ENCODE measurements at places on chromosomes 4 and X. TPM values are rescaled to one million over a fixed set of nuclear protein-coding genes. Genes with fewer than 3 reads are reported as not detected.
A peak's percentile ranks its signal among the peaks of the same experiment; 100 is the strongest.

DNA sequence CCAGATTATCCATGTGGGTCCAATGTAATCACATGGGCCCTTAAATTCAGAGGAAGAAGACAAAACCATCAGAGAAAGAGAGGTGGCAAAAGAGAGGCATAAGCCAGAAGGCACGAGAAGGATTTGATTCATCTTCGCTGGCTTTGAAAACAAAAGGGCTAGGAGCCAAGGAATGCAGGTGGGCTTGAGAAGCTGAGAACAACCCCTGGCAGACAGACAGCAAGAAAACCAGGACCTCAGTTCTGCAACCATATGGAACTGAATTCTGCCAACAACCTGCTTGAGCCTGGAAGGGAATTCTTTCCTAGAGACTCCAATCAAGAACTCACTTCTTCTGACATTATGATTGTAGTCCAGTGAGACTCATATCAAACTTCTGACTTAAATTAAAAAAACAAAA, 1531.8 kb downstream of the PCDH7 start:
- H3K27me3 ChIP-seq: no peaks in the 10 kb centered on the region
- H3K4me3 ChIP-seq: no peak overlapping the region
- DNase-seq: no peak
- no peak overlapping the region for H3K27ac ChIP-seq
- H3K4me1 ChIP-seq: no peaks in the 10 kb centered on the region

DNA sequence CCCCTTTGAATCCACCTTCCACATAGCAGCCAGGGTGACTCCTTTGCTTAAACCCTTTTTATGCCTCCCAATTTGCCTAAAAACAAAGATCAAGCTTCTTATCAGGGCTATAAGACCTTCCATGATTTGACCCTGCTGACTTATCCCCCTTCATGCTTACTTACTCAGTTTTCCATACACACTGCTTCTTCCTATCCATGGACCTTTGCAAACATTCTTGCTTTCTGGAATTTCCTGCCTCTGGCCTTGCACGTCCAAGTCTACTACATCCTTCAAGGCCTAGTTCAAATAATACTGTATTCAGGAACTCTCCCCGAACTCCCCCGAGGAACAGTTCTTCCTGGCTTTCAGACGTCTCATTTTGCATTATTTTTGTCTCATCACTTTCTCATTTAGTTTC, 31.8 kb downstream of the RAP2C start:
- H3K27me3 ChIP-seq: no peaks in the 10 kb centered on the region
- no peaks in the 10 kb centered on the region for H3K4me1 ChIP-seq
- no peak overlapping the region for H3K4me3 ChIP-seq
- DNase-seq: no peak
- H3K36me3 ChIP-seq: no peaks in the 10 kb centered on the region

DNA sequence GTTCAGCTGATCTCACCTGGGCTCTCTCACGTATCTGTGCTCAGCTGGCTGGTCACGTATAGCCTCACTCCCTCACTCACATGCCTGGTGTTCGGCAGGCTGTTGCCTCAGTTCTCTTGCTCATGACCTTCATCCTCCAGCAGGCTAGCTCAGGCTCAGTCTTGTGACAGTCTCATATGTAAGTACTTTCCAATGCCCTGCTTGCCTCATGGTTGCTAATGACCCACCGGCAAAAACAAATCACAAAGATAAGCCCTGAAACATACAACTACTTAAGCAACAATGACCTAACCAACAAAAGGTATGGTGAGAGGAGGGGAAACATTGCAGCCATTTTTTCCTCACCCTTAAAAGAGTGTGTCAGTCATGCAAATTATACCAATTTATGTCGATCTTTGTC, 25.0 kb downstream of the MEPE start:
- H3K27ac ChIP-seq: no peak overlapping the region
- no peak overlapping the region for H3K4me3 ChIP-seq
- no peaks in the 10 kb centered on the region for H3K4me1 ChIP-seq
- no peak for DNase-seq
- no peaks in the 10 kb centered on the region for H3K36me3 ChIP-seq
- H3K27me3 ChIP-seq: no peaks in the 10 kb centered on the region

GRCh38 chr4:176150356-176150682, 45.1 kb downstream of the SPATA4 start:
- no peaks in the 10 kb centered on the region for H3K27me3 ChIP-seq
- DNase-seq: no peak
- H3K36me3 ChIP-seq: no peaks in the 10 kb centered on the region
- H3K4me3 ChIP-seq: no peak overlapping the region

- H3K27me3 ChIP-seq: no peaks in the 10 kb centered on the region
- H3K4me1 ChIP-seq: no peaks in the 10 kb centered on the region
- no peak overlapping the region for H3K27ac ChIP-seq
- no peak for DNase-seq
- H3K4me3 ChIP-seq: no peak overlapping the region
These were observed 936.3 kb downstream of the CENPC start for GRCh38 chr4:66609014-66609413.

DNA sequence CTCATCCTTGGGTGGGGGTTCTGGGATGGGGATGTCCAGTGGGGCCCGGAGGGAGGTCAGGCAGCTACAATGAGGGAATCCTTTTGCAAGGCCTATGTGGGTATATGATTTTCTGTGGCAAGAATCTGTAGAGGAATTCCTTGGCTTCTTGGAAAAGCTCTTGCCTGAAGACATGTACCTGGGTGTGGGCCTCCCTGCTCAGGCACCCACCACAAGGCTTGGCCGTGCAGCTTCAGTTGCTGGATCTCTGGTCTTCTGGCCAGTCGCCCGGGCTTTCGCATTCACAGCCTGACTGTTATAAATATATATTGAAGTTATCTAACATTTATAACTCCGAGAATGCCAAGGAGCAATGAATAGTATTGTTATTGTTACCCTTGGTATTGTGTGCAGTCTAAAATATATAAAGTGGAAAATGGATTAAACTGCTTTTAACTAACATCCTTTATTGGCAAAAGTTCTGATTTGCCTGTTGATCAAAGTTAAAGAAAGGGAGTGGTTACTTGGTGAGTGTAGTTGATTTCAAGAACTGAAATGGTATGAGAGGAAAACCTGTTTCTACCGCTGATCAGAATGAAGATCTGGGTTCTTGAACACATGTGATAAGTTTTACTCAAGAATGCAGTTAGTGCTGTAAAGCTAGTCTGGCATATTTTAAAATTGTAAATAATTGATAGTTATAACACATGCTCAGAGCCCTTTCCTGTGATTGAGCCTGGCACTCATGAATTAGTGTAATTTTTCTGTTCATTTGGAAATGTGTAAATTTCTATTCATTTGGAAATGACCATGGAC, 36.0 kb downstream of the PTTG2 start:
- no peak for DNase-seq
- H3K27ac ChIP-seq: peak overlapping the region; percentile 80
- no peaks in the 10 kb centered on the region for H3K27me3 ChIP-seq
- H3K4me3 ChIP-seq: no peak overlapping the region
- H3K36me3 ChIP-seq: no peaks in the 10 kb centered on the region

DNA sequence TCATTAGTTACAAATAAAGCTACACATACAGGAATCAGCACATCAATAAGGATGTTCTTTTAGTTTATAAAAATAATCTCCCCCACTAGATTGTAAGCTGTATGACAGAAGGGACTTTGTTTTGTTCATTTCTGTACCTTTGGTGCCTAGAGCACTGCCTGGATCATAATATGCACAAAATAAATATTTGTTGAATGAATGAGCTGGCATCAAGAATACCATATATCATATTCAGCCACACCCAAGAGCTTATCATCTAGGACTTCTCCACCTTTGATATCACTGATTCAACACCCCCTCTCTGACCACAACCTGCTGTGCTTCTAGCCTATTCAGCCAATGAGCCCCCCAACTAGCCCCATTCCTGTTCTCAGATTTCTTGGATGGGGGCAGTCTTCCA, 10.6 kb downstream of the SYTL4 start:
- peak overlapping the region; percentile 29 for H3K27ac ChIP-seq
- H3K36me3 ChIP-seq: no peaks in the 10 kb centered on the region
- DNase-seq: no peak
- H3K4me3 ChIP-seq: no peak overlapping the region
- no peaks in the 10 kb centered on the region for H3K27me3 ChIP-seq

- DNase-seq: no peak
- H3K4me3 ChIP-seq: no peak overlapping the region
- H3K36me3 ChIP-seq: no peaks in the 10 kb centered on the region
- no peaks in the 10 kb centered on the region for H3K4me1 ChIP-seq
These were observed 114.3 kb downstream of the NKX6-1 start for GRCh38 chr4:84384801-84385200.

DNA sequence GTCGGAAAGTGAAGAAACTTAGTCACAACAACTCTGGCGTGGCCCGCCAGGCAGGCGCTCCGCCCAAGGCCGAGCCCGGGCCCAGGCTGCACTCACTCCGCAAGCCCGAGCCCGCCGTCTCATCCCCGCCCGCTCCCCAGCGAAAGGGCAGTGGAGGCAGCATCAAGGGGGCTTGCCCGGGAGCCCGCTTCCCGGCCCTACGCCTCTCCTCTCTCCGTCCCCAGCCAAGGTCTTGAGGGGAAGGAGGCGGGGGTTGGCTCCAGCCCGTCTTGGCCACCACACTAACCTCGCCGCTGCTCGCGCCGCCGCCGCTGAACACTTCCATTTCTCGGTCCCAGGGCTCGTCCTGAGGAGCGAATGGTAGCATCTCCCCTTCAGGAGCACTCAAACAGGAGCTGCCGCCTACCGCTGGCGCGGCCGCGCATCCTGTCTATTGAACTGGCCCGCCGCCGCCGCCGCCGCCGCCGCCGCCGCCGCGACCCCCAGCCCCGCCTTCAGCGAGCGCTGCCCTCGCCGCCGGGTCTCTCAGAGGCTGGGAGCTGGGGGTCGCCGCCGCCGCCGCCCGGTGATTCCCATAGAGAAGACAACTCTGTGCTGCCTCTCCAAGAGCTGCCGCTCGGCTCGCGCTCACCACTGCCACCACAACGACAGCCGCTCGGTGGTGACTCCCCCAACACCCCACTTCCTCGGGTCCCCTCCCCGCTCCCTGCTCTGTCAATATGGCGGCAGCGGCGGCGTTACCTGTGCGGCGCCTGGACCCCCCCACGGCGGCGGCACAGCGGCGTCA, at the start of gene RPS6KA6:
Gene RPS6KA6, minus strand, starts transcription at position 667 of the 787 bp plus-strand sequence. Its CDS starts 300 bp downstream, at position 367.
- H3K4me1 ChIP-seq: no peaks in the 10 kb centered on the region
- H3K27me3 ChIP-seq: no peaks in the 10 kb centered on the region
- DNase-seq: peak; percentile 33
- no peaks in the 10 kb centered on the region for H3K36me3 ChIP-seq
- peak within 1 kb of the TSS; percentile 60 for H3K4me3 ChIP-seq

ADH1A gene
- total RNA-seq: not detected

DNA sequence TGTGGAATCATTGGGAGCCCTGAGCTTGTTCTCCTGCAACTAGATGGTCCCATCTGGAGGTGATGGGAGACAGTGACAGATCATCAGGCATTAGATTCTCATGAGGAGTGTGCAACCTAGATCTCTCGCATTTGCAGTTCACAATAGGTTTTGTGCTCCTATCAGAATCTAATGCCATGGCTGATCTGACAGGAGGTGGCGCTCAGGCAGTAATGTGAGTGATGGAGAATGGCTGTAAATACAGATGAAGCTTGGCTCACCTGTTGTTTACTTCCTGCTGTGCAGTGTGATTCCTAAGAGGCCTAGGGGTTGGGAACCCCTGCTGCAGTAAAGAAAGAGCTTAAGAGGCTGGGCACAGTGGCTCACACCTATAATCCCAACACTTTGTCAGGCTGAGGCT, 42.2 kb upstream of the PUDP start:
- no peaks in the 10 kb centered on the region for H3K4me1 ChIP-seq
- no peaks in the 10 kb centered on the region for H3K27me3 ChIP-seq
- H3K27ac ChIP-seq: no peak overlapping the region
- DNase-seq: no peak
- H3K36me3 ChIP-seq: no peaks in the 10 kb centered on the region

GRCh38 chr4:39763714-39764572, 66.0 kb downstream of the UBE2K start:
- H3K4me1 ChIP-seq: no peaks in the 10 kb centered on the region
- no peaks in the 10 kb centered on the region for H3K36me3 ChIP-seq
- DNase-seq: no peak
- no peak overlapping the region for H3K27ac ChIP-seq
- H3K4me3 ChIP-seq: no peak overlapping the region
- H3K27me3 ChIP-seq: no peaks in the 10 kb centered on the region

TMPRSS11D gene
- total RNA-seq: not detected

Data from uterus (tissue), 4 donors.